ENCODE measurements at places on chromosomes 4 and X.

- no peak for DNase-seq
- no peak overlapping the region for H3K27ac ChIP-seq
- no peaks in the 10 kb centered on the region for H3K4me1 ChIP-seq
- H3K36me3 ChIP-seq = no peaks in the 10 kb centered on the region
- H3K4me3 ChIP-seq = no peak overlapping the region
- H3K27me3 ChIP-seq = no peaks in the 10 kb centered on the region
These were observed 100.9 kb downstream of the MAMLD1 start for GRCh38 chrX:150464001-150464400.

DNA sequence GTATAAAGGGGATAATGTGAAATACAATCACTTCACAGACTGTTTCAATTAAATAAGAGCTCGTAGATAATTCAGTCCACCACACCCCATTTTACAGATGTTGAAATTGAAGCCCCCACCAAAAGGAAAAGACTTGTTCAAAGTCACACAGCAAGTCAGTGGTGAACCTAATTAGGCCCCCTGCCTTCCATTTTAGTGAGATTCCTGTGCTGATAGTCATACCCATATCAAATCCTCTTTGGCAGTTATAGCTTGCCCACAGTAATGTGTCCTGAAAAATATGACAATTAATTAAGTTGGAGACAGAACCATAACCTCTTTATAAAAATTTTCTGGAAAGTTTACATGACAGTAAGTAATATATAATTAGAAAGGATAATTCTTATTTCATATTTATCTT lies 58.0 kb downstream of the AR start:
- no peaks in the 10 kb centered on the region for H3K27me3 ChIP-seq
- no peaks in the 10 kb centered on the region for H3K36me3 ChIP-seq
- no peak for DNase-seq
- no peaks in the 10 kb centered on the region for H3K4me1 ChIP-seq
- H3K4me3 ChIP-seq = no peak overlapping the region

DNA sequence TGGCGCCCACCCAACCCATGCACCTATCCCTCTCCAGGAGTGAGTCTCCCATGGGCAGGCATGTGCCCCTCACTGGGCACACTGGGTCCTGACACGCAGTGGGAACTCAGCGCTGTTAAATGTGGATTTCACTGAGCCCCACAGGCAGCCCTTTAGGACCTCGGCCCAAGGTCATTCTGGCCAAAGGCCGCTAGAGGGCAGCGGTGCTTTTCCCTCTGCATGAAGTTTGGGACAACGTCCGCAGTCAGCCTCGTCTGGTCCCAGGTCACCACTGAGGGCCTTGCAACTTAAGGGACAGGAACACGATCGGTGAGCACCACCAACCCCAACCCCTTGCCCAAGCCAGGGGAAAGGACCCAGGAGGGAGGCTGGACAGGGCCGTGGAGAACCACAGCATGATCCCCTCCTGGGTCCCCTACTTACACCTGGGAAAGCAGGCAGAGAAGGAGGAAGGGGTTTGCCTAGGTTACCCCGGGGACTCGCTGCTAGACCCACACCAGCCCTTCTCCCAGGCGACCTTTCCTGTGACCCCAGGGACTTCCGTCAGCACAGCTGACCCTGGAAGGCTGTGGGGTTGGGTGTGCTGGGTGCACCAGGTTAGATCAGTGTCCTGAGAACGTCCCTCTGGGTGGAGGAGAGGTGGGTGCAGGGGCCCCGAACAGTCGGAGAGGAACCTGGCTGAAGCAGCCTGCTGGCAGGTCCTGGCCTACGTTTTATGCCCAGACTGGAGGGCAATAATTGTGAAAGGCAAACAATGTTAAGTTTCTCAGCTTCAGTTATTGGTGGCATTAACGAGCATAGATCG lies 24.0 kb downstream of the CYTL1 start:
- H3K4me3 ChIP-seq = no peak overlapping the region
- DNase-seq = peak; percentile 87
- no peaks in the 10 kb centered on the region for H3K36me3 ChIP-seq
- H3K4me1 ChIP-seq = peaks cover 7% of the 10 kb centered on the region
- no peak overlapping the region for H3K27ac ChIP-seq
- H3K27me3 ChIP-seq = no peaks in the 10 kb centered on the region

GRCh38 chr4:6132716-6133115 lies 67.6 kb downstream of the JAKMIP1 start:
- H3K27me3 ChIP-seq = no peaks in the 10 kb centered on the region
- no peaks in the 10 kb centered on the region for H3K36me3 ChIP-seq
- H3K27ac ChIP-seq = no peak overlapping the region
- no peaks in the 10 kb centered on the region for H3K4me1 ChIP-seq
- no peak overlapping the region for H3K4me3 ChIP-seq
